LHCN-M2 (cell line): ENCODE measurements at places on chromosomes 7 and 10. TPM values are rescaled to one million over a fixed set of nuclear protein-coding genes. Genes with fewer than 3 reads are reported as not detected.

GRCh38 chr10:83625831-83626360, 513.4 kb upstream of the GHITM start:
- no peak for DNase-seq

GRCh38 chr7:121940918-121941317, 68.0 kb downstream of the PTPRZ1 start:
- DNase-seq: no peak

GRCh38 chr7:111678986-111679385, 116.7 kb upstream of the IMMP2L start:
- DNase-seq: no peak

DNA sequence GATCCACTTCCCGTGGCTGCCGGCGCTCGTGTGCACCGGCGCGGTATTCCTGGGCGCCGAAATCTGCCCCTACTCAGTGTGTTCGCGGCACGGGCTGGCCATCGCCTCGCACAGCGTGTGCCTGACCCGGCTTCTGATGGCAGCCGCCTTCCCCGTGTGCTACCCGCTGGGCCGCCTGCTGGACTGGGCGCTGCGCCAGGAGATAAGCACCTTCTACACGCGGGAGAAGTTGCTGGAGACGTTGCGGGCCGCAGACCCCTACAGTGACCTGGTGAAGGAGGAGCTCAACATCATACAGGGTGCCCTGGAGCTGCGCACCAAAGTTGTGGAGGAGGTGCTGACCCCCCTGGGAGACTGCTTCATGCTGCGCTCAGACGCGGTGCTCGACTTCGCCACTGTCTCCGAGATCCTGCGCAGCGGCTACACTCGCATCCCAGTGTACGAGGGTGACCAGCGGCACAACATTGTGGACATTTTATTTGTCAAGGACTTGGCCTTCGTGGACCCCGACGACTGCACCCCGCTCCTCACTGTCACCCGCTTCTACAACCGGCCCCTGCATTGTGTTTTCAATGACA, 1.3 kb downstream of the CNNM1 start:
- DNase-seq: no peak

GRCh38 chr7:7002418-7003062, 176.5 kb upstream of the CCZ1B start:
- DNase-seq: no peak

- DNase-seq: no peak
Measured at GRCh38 chr7:47670729-47671128, 88.8 kb upstream of the TNS3 start.

DNA sequence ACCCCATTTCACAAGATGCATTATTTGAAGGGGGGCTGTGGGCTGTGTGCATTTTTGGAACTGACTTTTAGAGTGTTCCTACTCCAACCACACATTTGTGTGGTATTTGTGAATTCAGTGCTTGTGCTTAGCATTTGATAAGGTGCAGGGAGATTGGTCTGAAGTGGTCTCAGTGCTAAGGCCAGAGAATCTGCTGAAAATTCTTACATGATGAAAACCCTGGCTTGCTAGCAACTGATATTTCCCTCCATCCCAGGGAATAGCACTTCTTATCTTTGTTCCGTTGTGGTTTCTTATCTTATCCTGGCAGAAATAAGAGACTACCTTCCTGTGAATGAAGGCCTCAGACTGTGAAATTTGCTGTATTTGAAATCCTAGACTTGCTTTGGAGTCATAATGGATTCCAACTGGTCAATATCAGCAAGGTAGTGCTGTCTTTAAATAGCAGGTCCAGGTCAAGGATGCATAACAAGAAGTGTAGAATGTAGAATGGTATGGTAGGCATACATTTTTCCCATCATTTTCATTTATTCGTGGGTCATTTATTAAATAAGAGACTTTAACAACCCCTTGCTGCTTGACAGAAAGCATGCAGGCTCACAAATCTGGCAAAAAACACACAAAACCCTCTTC, 986.9 kb downstream of the REEP3 start:
- no peak for DNase-seq

- no peak for DNase-seq
Measured at GRCh38 chr7:36217211-36217960, 64.3 kb downstream of the EEPD1 start.

DNA sequence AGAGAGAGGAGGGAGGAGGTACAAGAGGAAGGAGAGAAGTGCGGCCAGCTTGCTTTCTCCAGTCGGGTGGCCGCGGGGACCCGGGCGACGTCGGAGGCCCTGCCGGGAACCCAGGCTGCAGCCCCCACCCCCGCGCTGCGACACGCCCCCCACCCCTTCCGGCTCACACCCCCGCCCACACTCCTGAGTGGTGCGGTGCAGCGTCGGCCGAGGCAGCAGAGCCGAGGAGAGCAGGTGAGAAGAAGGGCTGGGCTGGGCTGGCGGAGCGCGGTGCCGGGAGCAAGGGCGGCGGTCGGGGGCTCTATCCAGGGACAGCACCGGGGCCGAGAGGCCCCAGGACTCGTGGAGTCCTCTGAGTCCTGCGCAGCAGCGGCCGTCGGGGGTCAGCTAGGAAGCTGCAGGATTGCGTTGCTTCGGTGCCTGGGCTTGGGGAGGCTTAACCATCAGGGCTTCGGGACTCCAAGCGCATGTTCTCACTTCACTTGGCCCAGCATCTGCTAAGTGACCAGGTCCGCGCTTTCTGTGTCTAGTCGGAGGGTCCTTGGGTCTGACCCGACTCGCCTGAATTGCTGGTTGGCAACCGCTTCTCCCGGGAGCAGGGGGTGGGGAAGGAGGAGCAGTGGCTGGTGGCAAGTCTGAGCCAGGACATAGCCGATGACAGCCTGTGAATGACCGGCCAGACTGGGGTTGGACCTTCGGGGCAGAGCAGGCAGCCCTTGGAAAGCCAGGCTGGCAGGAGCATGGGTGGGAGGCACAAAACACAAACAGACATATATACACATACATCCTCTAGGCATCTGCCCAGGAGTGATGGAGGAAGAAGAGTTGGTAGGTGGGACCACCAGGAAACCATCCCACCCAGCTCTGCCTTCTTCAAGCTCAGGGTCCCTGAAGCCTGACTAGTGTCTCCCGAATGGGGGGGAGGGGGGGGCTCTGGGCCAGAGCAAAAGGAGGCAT, 683 bp downstream of the CHAT start:
- no peak for DNase-seq

- DNase-seq: peak; percentile 44
Measured at GRCh38 chr7:84073186-84073875, 121.3 kb downstream of the SEMA3A start.

RBP3 gene
- total RNA-seq: not detected in 2 replicates

FBH1 gene
- total RNA-seq: 64.9 and 77.7 TPM in 2 replicates

FAM13C gene
- 19.0 and 20.4 TPM in 2 replicates for total RNA-seq

VSTM4 gene
- total RNA-seq: 0.23 and 0.64 TPM in 2 replicates

GPR15LG gene
- total RNA-seq: not detected in 2 replicates

SORBS1 gene
- total RNA-seq: 3.7 and 6.5 TPM in 2 replicates

SYT15B gene
- total RNA-seq: under 0.01 TPM in 1 of 2 replicates, not detected in the other
